ENCODE measurements at places on chromosomes 3 and 15. TPM values are rescaled to one million over a fixed set of nuclear protein-coding genes. Genes with fewer than 3 reads are reported as not detected.

Gene SEMA3F
- total RNA-seq: 12.3 TPM

Gene TNFSF10
- 15.7 TPM for total RNA-seq

Gene CACNA2D3
- total RNA-seq: 33.7 TPM

Gene CHRM5
- not detected for total RNA-seq

Gene RNU5B-1
- 25.8 TPM for total RNA-seq

Gene SECISBP2L
- total RNA-seq: 34.2 TPM

Gene FAH
- 25.5 TPM for total RNA-seq

Gene GHSR
- not detected for total RNA-seq

Gene RYK
- total RNA-seq: 40.6 TPM

Gene MORC1
- not detected for total RNA-seq

Gene DISP2
- total RNA-seq: 3.9 TPM

Gene DNAJC13
- total RNA-seq: 28.1 TPM

Gene TSC22D2
- 19.8 TPM for total RNA-seq

Gene KBTBD13
- 8.4 TPM for total RNA-seq

Gene AGBL1
- total RNA-seq: not detected

Gene SLC51B
- total RNA-seq: not detected

Gene PRR20G
- total RNA-seq: not detected

Gene SLC24A1
- total RNA-seq: 2.3 TPM

Gene REC114
- total RNA-seq: 0.60 TPM

Gene FOXB1
- not detected for total RNA-seq

Gene GRK7
- not detected for total RNA-seq

Gene PLA2G4D
- not detected for total RNA-seq

Gene MESP2
- 0.51 TPM for total RNA-seq

Gene MOBP
- not detected for total RNA-seq

Gene PPP1R14D
- not detected for total RNA-seq

Data from Right ventricle myocardium inferior (tissue), 1 donor.